ENCODE measurements at places on chromosomes 16 and 17.

GRCh38 chr16:77219437-77219836 lies 20.2 kb downstream of the SYCE1L start:
- no peak for DNase-seq

- DNase-seq: no peak
Observed at GRCh38 chr16:78866521-78866920, 734.0 kb downstream of the MAF start.

GRCh38 chr16:82522026-82522425 lies 104.7 kb upstream of the CDH13 start:
- DNase-seq: no peak

DNA sequence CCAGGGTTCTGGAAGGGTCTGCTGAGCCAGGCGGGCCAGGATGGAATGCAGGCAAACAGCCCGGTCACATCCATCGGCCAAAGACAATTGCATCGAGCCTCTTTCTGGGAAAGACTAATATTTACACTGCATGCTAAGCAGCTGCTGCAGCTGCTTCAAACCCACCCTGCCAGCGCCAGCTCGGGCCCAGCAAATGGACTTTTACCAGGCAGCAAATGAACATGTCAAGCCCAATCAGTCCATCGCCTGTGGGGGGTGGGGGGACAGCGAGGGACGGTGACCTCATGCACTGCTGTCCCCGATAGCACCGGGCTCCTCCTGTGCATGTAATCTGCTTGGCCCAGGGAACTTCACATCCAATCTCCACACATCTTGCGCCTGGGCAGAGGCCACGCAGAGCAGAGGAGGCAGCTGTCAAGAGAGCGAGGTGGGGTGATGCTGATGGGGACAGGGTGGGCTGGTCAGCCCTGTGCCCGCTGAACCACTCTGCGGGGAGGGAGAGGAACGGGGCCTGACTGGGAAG lies 39.4 kb upstream of the CDH5 start:
- DNase-seq: no peak

DNA sequence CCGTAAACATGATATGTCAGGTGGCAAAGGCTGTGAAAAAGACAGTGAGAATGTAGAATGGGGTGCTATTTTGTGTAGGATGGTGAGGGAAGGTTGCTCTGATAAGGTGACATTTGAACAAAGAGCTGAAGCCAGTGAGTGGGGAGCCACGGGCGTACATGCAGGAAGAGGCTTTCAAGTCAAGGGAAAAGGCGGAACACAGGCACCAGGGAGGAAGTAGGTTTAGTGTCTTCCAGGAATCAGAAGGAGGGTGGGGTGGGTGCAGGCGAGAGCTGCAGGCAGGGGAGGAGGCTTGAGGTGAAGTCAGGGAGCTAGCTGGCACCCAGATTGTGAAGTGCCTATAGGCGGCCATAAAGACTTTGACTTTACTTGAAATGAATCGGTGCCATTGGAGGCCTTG lies 14.1 kb downstream of the ZFP90 start:
- no peak for DNase-seq

DNA sequence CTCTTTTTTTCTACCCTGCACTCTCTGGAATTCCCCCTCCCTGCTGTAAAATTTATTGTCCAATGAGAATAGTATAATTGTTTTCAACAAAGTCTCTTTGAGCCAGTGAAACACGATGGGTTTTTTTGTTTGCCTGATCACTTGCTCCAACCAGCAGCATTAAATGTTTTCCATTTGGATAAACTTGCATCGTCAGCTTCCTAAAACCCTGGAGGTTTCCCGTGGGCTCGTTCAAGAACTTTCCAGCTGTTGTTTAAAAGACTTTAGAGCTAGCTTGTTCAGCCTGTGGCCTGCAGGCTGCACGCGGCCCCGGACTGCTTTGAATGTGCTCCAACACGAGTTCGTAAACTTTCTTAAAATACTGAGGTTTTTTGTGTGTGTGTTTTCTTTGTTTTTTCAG lies 14.9 kb downstream of the NAGPA start:
- DNase-seq: no peak

DNA sequence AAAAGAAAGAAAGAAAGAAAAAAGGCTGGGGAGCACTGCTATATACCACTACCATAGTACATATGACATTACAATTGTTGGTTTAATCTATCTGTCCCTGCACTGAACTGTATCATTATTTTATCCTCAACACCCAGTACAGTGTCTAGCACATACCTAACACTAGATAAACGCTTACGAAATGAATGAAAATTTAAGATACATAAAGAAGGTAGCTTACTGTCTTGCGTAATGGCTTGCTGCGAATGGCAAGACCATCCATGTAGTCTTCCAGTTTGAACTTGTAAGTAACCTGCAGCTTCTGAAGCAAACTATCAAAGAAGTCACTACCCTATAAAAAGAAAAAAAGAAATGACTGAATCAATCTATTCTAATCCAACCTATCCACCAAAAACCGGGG lies 6.6 kb downstream of the SMG6 start:
- DNase-seq: no peak

DNA sequence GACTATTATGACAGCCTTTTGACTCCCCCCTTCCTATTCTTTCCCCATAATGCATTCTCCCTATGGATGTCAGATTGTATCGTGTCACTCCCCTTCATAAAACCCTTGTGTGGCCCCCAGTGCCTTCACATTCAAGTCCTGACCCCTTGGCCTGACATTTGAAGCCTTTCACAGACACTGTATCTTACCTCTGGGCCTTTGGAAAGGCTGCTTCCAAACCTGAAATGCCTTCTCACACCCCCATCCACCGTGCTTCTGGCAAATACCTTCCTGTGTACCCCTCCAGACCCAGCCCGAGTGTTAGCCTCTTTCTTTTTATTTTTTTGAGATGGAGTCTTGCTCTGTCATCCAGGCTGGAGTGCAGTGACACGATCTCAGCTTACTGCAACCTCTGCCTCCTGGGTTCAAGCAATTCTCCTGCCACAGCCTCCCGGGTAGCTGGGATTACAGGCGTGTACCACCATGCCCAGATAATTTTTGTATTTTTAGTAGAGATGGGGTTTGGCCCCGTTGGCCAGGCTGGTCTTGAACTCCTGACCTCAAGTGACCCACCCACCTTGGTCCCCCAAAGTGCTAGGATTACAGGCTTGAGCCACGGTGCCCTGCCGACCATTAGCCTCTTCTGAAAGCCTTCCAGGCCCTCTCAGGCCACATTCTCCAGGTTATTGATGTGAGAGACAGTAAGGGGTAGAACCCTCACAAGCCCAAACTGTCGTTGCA lies 2.1 kb downstream of the ARMC5 start:
- no peak for DNase-seq

DNA sequence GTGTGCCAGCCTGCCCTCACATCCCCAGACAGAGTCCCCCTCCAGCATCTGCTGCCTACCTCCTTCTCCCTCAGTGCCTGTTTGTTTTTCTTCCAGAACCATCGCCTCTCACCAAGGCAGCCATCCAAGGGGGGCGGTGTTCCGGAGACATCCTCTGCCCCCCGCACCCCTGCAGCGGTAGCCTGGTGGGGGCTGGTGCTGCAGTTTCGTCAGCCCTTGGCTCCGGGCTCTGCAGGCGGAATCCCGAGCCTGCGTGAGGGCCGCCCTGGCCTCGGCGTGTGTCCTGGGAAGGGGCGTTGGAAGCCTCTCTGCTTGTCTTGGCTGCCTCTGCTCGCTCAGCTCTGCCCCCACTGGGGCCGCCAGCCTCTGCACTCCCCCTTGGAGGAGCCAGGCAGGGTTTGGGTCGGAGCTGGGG lies 126.0 kb upstream of the CIBAR2 start:
- no peak for DNase-seq

- DNase-seq: peak; percentile 54
Observed at GRCh38 chr17:76405967-76406647, 21.7 kb downstream of the SPHK1 start.

DNA sequence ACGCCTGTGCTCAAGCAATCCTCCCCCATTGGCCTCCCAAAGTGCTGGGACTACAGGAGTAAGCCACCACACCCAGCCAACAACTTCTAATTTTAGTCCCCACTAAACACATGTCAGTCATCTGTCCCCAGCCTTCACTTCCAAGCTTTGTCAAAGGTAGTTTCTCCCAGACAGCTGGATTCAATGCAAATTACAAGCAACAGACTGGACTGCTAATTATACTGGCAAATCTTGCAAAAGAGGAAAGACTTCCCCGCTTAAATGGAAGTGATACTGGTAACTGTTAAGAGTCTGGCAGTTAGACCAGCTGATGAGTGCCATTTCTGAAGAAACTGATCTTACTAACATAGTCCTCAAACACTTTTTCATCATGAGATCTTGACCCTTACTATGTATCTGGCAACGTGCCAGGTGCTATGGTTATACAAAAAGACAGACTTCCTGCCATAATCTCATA lies 8.2 kb upstream of the GGA2 start:
- DNase-seq: peak; percentile 66

DNA sequence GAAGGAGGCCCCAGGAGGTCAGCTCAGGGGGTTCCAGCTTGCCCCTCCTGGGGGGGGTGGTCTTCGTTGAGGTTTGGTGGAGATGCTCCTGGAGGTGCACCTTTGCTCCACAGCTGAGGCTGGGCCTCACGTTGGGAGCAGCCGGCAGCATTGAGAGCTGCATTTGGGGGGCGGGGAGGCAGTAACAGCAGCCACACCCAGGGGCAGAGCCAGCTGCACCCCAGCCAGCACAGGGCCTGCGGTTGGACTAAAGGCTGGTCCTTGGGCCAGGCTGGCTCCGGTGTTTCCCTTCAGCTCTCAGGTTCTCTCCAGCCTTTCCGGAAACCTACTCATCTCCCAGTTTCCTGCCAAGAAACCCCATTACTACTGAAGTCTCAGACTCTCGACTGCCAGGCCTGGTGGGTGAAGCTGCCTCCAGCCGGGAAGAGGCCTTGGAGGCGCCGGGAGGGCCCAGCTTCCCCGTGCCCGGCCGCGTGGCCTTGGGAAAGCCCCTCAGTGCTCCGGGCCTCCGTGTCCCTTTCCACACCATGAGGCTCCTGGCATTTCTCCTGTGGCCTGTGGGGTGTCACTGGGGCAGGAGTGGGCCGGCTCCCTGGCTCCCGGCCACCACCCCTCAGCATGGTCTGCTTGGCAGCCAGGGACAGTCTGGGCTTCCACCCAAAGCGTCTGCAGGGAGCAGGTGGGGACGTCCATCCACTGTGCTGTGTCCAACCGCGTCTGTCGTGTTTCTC lies 14.0 kb upstream of the BAIAP2 start:
- DNase-seq: no peak

GRCh38 chr17:82468692-82469091 lies 10.2 kb downstream of the NARF start:
- DNase-seq: no peak

- DNase-seq: no peak
Observed at GRCh38 chr17:9900784-9901183, 4.3 kb downstream of the RCVRN start.

GRCh38 chr16:57756424-57757325 lies 21.1 kb downstream of the KATNB1 start:
- DNase-seq: no peak

GRCh38 chr16:69717066-69717465 lies 9.3 kb downstream of the NQO1 start:
- DNase-seq: no peak

DNA sequence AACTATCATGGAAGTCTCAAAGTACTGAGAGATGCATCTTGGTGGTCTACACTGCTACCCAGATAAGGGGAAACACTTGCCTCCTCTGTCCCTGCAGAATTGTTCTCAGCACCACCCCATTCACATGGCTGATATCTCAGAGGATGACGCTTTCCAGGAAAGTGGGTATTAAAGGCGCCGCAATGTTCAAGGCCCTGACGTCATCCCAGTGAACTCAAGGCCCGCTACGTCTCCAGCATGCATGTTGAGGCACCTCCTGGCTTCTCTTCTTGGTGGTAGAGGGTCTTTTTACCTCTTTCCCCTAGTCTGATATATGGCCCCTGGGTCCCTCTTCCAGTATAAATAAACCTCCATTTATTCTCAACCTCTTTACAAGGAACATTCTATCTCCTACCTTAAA lies 1.0 kb downstream of the OR1A1 start:
- no peak for DNase-seq

DNA sequence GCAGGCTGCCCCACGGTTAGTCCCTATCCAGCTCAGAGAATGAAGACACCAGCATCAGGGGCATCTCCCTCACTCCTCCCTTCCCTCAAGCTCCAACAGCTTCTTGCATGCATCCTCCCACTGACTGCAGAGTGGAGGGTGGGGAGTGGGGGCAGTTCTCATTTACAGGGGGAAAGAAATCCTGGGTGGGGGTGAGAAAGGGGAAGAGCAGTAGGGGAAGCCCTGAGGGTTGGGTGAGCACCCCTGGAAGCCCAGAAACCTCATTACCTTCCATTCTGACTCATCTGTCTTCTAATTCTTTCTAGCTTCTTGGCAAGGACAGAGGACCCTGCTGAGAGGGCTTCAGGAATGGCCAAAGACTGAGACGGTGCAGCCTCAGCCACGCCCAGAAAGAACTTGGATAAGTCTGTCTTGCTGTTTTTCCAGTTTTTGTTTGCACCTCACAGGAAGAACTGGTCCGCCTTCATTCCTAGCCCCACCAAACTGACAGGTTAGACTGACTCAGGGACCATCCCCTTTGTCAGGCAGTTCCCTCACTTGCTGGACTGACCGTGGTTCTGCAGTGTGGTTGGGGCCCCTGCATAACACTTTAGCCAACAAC lies 52.5 kb upstream of the WSB1 start:
- DNase-seq: peak; percentile 46

GRCh38 chr17:41366070-41366469 lies 3.5 kb downstream of the KRT33B start:
- no peak for DNase-seq

- DNase-seq: no peak
Observed at GRCh38 chr16:13269905-13270528, 368.6 kb downstream of the SHISA9 start.

- peak; percentile 49 for DNase-seq
Observed at GRCh38 chr17:1040216-1040600, 43.3 kb downstream of the TIMM22 start.

DNA sequence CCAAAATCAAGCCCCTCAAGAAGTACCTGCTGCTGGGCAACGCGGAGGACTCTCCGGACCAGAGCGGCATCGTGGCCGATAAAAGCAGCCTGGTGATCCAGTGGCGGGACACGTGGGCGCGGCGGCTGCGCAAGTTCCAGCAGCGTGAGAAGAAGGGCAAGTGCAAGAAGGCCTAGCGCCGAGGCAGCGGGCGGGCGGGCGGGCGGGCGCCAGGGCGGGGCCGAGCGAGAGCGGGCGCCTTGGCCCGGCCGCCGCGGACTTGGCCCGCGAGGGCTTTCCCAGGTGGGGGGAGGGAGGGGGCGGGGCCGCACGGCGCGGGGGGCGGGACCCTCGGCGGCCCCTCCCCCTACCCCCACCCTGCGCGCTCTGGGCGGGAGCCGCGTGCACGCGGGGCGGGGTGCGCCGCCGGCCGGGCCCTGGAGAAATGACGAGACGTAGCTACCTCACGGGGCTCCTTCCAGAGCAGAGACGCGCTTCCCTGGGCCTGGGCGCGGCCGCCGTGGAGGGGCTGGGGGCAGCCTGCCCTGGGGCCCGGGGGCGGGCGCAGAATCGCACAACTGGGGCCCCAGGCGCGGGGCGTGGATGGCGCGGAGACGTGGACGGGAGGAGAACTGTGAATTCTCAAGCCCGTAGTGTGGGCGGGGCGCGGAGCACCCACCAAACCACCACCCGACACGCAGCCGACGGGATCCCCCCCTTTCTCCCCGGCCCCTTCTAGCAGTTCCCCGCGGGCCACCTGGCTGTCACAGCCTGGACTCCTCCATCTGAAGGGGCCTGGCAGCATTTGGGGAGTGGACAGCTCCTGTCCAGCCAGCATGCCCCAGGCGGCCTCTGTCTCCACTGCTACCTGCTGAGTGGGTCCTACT lies 218.7 kb downstream of the NTN1 start:
- peak; percentile 34 for DNase-seq
